ENCODE measurements at places on chromosomes 7 and 10. TPM values are rescaled to one million over a fixed set of nuclear protein-coding genes. Genes with fewer than 3 reads are reported as not detected.

DNA sequence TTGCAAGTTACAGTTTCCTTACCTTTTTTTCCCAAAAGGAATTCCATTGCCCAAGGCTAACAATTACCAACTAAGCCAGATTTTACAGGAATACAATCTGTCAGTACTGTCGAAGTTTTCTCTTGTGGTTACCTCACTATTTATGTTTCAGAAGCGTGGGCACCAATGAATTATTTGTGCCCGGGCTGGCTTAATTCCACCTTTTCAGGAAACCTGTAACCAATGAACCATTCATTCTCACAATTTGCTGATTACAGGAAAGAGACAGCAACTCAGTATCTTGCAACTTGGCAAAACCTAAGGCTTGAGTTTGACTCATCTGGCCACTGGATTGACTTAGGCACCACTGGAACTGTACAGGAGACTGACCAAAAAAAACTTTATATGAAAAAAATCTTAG, 485.6 kb downstream of the INHBA start:
- no peaks in the 10 kb centered on the region for H3K36me3 ChIP-seq
- H3K27me3 ChIP-seq: no peaks in the 10 kb centered on the region
- no peak overlapping the region for H3K27ac ChIP-seq
- no peaks in the 10 kb centered on the region for H3K4me1 ChIP-seq
- H3K4me3 ChIP-seq: no peak overlapping the region

GRCh38 chr10:93346108-93346507, 136.0 kb downstream of the MYOF start:
- H3K36me3 ChIP-seq: no peaks in the 10 kb centered on the region
- H3K4me3 ChIP-seq: no peak overlapping the region
- H3K27ac ChIP-seq: no peak overlapping the region
- no peak for DNase-seq
- H3K27me3 ChIP-seq: no peaks in the 10 kb centered on the region
- H3K4me1 ChIP-seq: no peaks in the 10 kb centered on the region

GRCh38 chr7:2399848-2400587, 3.4 kb upstream of the CHST12 start:
- no peaks in the 10 kb centered on the region for H3K27me3 ChIP-seq
- H3K4me1 ChIP-seq: peaks cover 39% of the 10 kb centered on the region
- H3K4me3 ChIP-seq: no peak overlapping the region
- no peak for DNase-seq

DNA sequence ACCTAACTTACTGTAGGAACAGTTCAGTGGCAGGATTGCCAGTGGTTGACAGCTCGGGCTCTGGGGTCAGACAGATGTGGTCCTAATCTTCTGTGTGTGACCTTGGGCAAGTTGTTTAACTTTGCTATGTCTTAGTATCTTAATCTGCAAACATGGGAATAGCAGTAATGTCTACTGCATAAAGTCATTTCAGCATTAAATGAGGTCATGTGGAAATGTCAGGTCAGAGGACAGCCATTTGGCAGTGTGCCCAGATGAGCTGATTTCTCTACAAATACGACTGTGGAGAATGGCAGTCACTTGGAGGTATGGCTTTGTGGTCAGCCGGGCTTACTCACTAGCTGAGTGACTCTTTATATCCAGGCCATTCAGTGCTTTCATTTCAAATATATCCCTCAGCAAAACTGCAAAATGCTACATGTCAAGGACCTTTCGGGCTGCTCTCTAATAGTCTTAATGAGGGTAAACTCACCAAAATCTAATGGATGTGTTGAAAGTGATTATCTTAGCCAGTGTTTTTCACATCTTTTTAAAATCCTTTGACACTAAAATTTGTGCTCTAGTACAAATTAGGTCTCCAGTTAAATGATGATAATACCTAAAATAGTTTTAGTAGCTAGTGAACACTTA, 171.4 kb downstream of the ST7 start:
- no peak overlapping the region for H3K27ac ChIP-seq

GRCh38 chr7:100489824-100490223, 6.1 kb downstream of the NYAP1 start:
- H3K27me3 ChIP-seq: peaks cover 10% of the 10 kb centered on the region
- H3K36me3 ChIP-seq: no peaks in the 10 kb centered on the region
- no peak overlapping the region for H3K4me3 ChIP-seq

MKRN1 gene
- 133 TPM for total RNA-seq

Measured in T-cell (primary cell).